ENCODE measurements at places on chromosomes 5 and 9. TPM values are rescaled to one million over a fixed set of nuclear protein-coding genes. Genes with fewer than 3 reads are reported as not detected.

- no peak for DNase-seq
These were observed 2.0 kb downstream of the LOX start for GRCh38 chr5:122076050-122076461.

- DNase-seq, result no peak
These were observed 1219.4 kb upstream of the C9orf72 start for GRCh38 chr9:28792716-28793115.

GRCh38 chr9:128034821-128035652 is 32.1 kb downstream of the NAIF1 start:
- DNase-seq, result peak; percentile 83

DNA sequence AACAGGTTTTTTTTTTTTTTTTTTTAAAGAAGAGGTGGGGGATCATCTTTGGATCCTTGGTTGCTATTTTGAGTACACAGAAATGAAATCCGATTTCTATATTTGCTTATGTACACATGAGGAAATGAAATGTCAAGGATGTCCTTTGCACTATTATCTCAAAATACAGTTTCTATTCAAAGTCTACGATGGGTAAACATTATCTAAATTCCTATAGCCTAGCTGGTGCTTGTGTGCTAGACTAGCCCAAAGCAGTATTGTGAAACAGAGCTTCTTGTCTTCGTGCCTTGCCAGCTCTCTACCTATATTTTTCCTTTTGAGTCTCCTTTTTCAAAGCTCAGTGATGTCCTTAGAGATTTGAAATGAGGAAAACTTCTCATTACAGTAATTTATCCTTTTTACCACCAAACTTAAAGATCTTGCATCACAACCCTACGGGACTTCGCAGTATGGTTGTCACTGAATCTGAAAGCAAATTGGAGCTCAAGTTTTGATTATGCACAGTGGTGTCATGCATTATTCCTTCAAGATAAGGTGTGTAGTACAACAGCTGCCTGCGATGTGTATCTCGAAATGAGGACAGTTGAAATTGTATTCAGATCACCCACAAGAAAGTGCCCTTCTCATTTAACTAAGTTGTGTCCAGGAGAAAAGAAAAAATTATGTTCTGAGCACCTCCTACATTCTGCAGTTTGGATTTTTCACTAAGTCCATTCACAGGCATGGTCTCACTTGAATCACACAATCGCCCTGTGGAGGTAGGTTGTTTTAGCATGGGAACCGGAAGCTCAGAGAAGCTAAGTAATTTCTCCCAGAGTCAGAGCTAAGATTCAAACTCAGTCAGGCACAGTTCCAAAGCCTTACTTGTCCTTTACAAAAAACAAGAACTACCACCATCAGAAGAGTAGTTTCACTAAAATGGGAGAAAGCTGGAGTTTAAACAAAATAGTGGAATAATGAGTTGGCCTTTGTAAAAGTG is 379.0 kb downstream of the GLIS3 start:
- no peak for DNase-seq

- DNase-seq, result no peak
These were observed 17.0 kb downstream of the SWI5 start for GRCh38 chr9:128293091-128293490.

- DNase-seq, result no peak
These were observed 166.2 kb downstream of the DEPDC1B start for GRCh38 chr5:60533789-60534188.

MRPS27 gene
- 23.9 TPM for total RNA-seq

PFN3 gene
- not detected for total RNA-seq

MSH3 gene
- 12.3 TPM for total RNA-seq

MEGF9 gene
- 26.4 TPM for total RNA-seq

HAND1 gene
- total RNA-seq, result not detected

Data from left lobe of liver (tissue), 2 donors.